Activated gamma-delta T cell treated with Interleukin-2 at 50 U/mL for 16 hours (primary cell): ENCODE measurements at places on chromosomes 6 and 20.
A peak's percentile ranks its signal among the peaks of the same experiment; 100 is the strongest.

DNA sequence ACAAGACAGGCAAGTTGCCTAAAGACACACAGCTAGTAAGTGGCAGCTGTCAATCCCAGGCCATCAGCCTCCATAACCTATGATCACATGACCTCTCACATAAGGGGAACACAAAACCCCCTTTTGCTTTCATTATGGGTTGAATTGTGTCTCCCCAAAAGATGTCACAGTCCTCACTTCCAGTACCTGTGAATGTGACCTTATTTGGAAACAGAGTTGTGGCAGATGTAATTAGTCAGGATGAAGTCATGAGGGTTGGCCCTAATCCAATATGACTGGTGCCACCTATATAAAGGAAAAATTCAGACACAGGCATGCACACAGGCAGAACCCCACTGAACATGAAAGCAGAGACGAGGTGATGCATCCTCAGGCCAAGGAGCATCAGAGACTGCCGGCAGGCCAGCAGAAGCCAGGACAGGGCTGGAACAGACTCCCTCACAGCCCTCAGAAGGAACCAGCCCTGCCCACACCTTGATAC, 33.6 kb downstream of the GFOD1 start:
- DNase-seq: no peak

GRCh38 chr6:18973251-18973650, 586.1 kb downstream of the RNF144B start:
- no peak for DNase-seq

DNA sequence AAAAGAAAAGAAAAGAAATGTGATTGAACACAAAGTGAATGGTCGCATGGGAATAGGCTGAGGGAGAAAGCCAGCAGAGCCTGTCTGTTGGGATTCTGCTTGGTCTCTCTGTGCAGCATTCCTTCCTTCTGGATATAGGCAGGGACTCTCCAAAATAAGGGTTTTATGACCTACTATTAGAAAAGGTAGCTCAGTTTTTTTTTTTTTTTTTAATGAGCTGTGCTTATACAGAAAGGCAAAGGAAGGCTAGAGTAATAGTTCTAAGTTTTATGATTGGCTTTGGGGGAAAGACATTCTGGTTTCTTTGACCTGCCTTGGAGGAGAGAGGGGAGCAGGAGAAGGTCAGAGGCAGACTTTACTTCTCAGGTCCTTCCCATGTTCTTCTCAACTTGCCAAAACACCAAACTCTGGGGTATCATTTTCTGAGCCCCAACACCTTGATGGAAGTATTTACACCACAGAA, 18.8 kb upstream of the IER3 start:
- no peak for DNase-seq

DNA sequence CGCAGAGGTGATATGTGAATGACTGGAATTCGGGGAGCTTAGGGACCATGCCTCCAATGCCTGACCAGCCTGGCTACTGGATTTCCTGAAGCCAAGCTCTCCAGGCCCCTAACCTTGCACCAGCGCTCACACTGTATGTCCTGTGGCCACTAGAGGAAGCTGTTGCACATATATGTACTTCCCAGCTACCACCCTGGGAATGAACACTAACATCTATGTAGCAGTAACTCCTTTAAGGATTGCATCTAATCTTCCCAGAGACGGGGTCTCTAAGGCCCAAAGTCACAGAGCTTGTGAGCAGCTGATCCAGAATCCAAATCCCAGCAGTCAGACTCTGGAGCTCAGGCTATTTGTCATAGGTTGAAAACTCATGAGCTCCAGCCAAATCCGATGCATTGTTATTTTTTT, 20.4 kb upstream of the BPIFB1 start:
- no peak for DNase-seq

DNA sequence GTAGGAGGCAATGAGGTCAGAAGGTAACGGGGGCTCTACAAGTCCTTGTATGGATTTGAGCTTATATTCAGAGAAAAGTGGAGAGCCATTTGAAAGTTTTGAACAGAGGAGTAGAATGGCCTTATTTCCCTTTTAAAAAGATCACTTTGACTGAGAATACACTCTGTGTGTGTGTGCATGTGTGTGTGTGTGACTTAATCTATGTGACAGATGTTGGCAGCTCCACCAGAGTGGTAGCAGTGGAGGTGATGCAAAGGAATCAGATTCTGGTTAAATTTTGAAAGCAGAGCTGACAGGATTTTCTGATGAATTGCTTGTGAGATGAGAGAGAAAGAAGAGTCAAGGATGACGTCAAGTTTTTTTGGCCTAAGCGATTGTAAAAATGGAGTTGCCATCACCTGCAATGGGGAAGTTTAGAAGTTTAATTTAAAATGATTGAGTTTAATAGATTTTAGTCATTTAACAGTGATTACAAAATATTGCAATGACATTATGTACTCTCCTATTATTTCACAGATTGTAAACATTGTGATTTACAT, 172.2 kb upstream of the HEY2 start:
- no peak for DNase-seq

GRCh38 chr6:32658268-32658897, 8.1 kb downstream of the HLA-DQB1 start:
- no peak for DNase-seq

GRCh38 chr20:3161316-3162079, 1.8 kb upstream of the FASTKD5 start:
- no peak for DNase-seq

DNA sequence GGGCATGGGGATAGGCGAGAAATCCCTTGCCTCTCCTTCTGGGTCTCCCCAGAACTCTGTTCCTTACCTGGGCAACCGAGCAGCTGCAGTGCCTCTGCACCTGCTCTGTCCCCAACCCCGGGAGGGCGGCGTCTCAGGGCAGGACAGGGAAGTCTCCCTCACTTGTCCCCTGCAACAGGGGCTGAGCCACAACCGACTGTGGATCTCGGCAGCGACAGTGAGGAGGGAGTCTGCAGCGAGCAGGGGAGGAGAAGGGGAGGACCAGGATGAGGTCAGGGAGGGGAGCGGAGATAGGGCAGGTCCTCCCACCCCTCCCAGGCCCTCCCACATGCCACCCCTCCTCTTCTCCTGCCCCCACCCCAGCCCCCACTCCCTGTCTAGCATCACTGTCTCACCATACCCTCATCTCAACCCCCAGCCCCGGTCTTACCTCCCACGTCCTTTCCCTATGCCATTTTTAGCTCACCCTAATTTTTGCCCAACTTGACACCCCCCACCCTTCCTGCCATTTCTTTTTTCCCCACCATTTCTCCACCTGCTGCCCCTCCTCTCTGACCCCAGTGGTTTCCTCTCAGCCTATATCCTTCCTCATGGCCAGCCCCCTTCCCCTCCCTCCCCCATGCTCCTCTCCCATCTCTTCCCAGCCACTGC, at the start of gene TNXB:
Gene TNXB (minus strand): TSS at position 225 of the 651 bp plus-strand sequence. CDS start 11,140 bp downstream, outside the sequence.
- DNase-seq: no peak

DNA sequence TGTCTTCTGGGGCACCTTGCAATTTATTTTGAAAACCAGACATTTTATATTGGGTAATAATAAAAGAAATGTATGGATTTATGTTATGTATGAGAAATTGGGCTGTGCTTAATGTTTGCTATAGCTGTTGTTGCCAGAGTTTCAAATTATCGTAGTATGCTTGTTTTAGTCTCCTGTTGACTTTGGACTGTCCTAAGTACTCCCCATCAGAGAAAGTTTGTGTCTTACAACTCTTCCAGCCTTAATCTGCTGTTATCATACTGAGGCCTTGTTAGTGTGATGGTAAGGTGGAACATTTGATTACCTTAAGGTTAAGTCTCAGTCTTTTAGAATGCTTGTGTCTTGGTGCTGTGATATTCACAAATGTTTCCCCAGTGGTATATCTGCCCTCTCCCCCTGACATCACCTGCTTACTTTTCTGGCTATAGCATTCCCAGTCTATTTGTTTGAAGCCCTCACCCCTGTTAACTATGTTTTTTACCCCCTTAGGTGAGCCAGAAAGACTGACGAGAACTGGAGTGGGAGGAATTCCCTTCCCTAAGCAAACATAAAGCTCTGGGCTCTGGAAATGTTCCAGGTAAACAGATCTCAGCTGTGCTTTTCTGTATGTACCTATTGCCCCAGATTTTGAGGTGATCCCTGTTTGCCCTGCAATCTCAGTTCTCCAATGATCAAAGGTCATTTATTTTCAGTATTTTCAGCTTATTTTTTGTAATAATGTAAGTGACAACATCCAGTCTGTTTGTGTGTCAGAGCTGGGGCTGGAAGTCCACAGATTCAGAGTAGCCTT, 581.1 kb upstream of the CITED2 start:
- no peak for DNase-seq

DNA sequence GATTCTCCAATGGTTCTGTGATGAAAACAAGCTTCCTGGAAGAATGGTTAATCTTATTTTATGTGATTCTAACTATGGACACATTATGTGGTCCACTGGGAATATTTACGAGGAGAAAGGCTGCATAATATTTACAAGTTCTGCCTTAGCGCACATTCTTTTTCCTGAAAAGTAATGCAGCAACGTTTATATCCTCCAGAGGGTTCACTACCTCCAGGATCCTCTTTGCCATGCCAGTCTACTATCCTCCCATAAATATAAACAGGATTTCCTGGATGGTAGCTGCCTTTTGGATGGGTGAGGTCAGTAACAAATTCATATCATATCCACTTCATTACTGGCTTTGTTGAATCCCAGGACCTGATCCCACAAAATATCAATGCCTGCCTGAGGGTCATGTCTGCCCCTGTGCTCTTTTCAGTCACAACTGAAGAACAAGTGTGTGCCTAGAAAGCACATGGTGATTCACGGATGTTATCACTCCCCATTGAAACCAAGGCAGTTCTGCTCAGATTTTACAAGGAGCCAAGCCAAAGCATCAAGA, 30.4 kb downstream of the ADGRF5 start:
- no peak for DNase-seq

DNA sequence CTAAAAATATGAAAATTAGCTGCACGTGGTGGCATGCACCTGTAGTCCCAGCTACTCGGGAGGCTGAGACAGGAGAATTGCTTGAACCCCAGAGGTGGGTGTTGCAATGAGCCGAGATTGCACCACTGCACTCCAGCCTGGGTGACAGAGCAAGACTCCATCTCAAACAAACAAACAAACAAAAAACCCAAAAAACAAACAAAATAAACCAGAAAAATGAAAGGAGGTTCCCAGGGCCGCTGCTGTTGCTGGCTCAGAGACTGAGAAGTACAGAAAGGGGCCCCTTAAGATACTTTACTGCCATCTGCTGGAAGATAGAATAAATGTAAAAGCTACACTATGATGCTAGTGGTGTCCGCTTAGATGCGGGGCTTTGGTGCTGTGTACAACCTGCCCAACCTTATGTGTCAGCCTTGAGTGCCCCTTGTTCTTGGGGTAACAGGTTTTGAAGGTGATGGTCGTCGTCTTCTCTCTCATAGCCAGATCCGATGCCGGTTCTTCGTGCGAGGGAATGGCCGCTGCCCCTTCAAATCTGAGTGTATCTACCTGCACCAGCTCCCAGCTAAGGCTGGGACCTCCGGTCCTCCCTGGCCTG, 2.8 kb upstream of the FANCE start:
- DNase-seq: peak; percentile 33

DNA sequence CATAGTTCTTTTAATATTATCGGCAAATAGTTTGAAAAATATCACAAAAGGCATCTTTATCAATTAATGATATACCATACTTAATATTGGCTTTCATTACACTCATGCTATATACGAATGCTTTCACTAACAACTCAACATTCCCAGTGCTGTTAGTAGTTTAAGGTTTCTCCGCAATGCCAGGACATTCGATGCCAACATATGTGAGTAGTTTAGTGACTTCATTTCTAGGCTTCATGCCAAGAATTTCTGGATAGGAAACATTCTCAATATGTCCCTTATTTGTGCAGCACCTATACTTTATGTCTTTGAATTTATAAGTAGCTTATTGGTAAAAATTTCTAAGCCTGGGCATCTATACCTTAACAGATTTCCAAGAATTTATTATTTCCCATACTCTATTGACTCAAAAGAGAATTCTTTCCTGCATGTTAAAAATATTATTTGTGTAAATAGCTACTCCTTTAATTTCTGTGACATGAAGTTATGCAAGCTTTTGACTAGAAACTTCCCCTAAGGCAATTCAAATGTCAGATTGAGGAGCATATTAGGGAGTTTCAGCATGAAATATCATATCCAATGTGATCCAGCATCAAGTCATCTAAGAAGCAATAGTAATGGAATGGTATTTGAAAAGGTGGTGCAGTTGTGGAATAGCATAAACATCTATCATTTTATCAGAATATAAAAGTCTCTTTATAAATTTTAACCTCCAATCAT, 236.0 kb upstream of the STXBP5 start:
- no peak for DNase-seq

- no peak for DNase-seq
Observed at GRCh38 chr20:16493486-16493885, 79.8 kb downstream of the KIF16B start.

GRCh38 chr6:168161371-168161750, 82.3 kb upstream of the FRMD1 start:
- DNase-seq: no peak

GRCh38 chr20:44691424-44692423, 23.4 kb upstream of the CCN5 start:
- no peak for DNase-seq

GRCh38 chr6:78513856-78514255, 353.5 kb upstream of the IRAK1BP1 start:
- DNase-seq: no peak

- no peak for DNase-seq
Observed at GRCh38 chr20:63400486-63401210, 39.5 kb upstream of the CHRNA4 start.

GRCh38 chr6:37243816-37244370, 13.7 kb upstream of the TBC1D22B start:
- DNase-seq: no peak

GRCh38 chr20:6819599-6819998, 52.1 kb downstream of the BMP2 start:
- no peak for DNase-seq

GRCh38 chr6:37802810-37803209, 16.7 kb upstream of the ZFAND3 start:
- DNase-seq: no peak

GRCh38 chr20:13284830-13285229, 63.8 kb downstream of the ISM1 start:
- DNase-seq: no peak

- no peak for DNase-seq
Observed at GRCh38 chr6:150890346-150890745, 24.8 kb downstream of the MTHFD1L start.

DNA sequence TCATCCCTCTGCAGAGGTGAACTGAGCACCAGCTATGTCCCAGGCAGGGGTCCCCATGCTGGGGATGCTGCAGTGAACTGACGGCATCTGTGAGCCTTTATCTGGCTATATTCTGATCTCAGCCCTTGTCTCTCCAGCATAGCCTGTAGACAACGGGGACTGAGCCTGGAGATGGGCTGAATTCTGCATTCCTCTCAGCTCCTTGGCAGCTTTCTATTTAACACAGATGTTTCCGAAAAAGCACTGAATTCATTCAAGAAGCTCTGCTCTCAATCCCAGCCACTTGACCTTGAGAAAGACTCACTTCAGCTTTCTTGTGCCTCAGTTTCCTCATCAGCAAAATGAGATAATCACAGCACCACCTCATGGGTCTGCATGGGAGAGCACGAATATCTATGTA, 204.4 kb upstream of the PMEPA1 start:
- no peak for DNase-seq

DNA sequence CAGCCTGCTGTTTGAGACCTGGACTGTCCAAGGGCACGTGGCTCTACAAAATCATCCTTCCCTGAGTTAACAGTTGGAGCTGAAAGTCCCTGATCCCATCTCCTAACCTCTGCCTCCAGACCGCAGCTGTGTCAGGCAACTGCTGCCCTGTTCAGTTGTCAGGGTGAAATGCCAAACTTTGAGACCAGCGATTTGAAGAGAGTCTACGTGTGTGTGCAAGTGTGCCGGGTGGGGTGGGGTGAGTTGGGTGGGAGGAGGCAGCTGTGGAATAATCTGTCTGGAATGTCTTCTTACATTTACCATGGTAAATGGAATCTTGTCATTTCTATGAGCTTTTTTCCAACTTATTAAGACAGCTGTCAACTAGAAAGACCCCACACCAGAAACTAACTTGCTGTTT, 81.0 kb upstream of the FAM8A1 start:
- no peak for DNase-seq
